ENCODE measurements at places on chromosomes 2 and 18.

GRCh38 chr2:176157499-176158185 is 535 bp downstream of the HOXD3 start:
- DNase-seq, result no peak

GRCh38 chr18:47149457-47150028 is 757 bp downstream of the HDHD2 start:
- no peak for DNase-seq

- DNase-seq, result no peak
Observed at GRCh38 chr2:60119778-60120177, 433.7 kb downstream of the BCL11A start.

- no peak for DNase-seq
Observed at GRCh38 chr2:238285653-238286082, 2.7 kb downstream of the PER2 start.

DNA sequence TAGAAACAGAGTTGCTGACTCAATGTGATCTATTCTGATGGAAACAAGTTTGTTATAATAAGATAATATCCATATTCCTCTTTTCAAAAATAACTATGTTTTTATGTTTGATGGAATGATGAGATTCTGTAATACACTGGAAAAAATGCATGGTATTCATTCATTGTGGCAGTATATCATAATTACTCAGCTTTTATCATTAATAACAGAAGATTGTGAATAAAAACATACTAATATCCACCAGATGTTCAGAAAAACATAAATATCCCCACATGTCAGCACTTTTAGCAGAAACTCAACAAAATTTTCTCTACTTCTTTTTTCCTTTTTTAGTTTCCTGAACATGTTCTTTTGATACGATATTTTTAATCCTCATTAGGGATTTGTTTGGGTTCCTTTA is 130.9 kb upstream of the CAVIN2 start:
- no peak for DNase-seq

GRCh38 chr2:150088538-150088937 is 398.9 kb downstream of the RND3 start:
- DNase-seq, result no peak

- no peak for DNase-seq
Observed at GRCh38 chr2:119823734-119824334, 64.1 kb downstream of the PTPN4 start.

DNA sequence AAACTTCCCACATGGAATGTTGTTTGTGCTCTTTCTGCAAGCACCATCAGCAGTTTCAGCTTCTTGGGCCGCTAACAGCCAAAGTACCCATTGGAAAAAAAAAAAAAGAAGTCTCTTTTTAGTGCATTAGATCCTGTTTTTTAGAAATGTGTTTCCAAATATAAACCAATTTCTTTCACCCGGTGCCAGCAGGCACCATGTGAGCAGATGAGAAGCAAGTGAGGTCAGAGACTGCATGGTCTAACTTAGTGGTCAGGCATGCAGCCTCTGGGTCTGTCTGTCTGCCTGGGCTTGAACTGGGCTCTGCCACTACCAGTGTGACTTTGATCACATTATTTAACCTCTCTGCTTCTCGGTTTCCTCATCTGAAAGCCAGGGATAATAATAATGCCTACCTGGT is 75.2 kb upstream of the NRP2 start:
- DNase-seq, result no peak

DNA sequence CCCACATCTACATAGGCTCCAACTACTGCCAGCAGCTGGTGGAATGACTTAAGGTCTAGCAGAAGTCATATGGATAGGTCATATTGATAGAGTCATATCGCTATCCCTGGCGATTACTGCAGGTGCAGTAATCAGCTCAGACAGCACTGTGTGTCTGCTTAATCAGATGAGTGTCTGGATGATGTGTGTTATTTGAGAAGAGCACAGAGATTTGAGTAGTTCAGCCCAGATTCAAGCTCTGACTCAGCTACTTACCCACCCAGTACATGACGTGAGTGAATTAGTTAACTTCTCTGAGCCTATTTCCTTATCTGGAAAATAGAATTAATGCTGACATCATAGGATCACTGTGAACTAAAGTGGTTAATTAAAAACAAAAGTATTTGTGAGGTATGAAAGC is 78.9 kb downstream of the EHD3 start:
- DNase-seq, result no peak

GRCh38 chr2:188937228-188938220 is 36.6 kb upstream of the COL3A1 start:
- no peak for DNase-seq

GRCh38 chr2:153575171-153575853 is 96.8 kb upstream of the RPRM start:
- DNase-seq, result no peak

GRCh38 chr18:48065601-48065995 is 135.1 kb upstream of the SMAD2 start:
- no peak for DNase-seq

GRCh38 chr2:240725671-240726070 is 34.0 kb downstream of the AQP12A start:
- no peak for DNase-seq

- no peak for DNase-seq
Observed at GRCh38 chr2:235868645-235869044, 299.5 kb downstream of the GBX2 start.

- DNase-seq, result no peak
Observed at GRCh38 chr2:23547725-23548124, 162.7 kb downstream of the KLHL29 start.

DNA sequence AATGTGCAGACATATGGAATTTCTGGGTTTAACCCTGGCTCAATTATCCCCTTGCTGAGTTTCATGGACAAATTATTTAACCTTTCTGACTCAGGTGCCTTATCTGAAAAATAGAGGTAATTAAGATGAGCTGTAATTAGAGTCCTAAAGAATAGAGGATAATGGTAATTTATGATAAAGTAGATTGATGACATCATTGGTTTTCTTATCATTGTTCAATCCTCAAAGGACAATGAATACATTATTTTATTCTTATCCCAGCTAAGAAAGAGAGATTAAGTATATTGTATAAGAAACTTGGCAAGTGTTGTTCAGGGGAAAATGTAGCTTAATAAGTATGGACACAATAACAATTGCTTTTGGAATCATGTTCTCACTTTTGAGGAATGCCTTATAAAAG is 279.3 kb downstream of the NYAP2 start:
- no peak for DNase-seq

DNA sequence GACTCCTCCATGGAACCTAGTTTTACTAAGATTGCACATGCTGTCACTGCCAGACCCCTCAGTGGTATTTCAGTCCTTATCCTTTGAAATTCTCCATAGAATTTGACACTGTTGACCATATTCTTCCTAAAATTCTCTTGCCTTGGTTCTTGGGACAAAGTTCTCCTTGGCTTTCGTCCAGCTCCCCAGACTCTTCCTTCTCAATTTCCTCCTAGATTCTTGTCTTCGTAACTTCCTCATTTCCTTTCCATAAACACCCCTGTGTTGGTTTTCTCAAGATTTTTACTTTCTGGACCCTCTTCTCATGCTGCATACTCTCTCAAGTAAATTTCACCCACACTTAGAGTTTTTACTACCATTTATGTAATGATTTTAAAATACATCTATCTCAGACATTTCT is 96.6 kb upstream of the TWSG1 start:
- no peak for DNase-seq

- DNase-seq, result no peak
Observed at GRCh38 chr2:96502891-96503636, 2.1 kb downstream of the NEURL3 start.

GRCh38 chr2:47010176-47010575 is 94.6 kb upstream of the MCFD2 start:
- DNase-seq, result no peak

- no peak for DNase-seq
Observed at GRCh38 chr2:10980071-10980470, 68.3 kb downstream of the KCNF1 start.

GRCh38 chr2:74740395-74740740 is 86.3 kb downstream of the SEMA4F start:
- no peak for DNase-seq

DNA sequence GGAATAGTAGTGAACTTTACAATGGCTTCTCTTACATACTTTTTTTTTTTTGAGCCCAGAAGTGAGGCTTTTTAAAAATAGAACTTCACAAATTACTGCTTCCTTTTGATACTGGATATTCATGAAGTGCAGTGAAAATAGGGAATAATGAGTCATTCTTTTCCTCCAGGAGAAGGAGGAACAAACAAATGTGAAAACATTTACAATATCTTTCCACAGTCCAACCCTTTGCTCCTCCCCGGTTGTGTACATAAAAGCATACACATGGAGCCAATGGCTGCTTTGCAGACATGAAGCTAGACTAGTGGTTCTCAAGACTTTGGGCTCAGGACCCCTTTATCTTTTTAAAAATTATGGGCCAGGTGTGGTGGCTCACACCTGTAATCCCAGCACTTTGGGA is 266.9 kb downstream of the GBX2 start:
- DNase-seq, result no peak

- DNase-seq, result no peak
Observed at GRCh38 chr2:186426153-186427016, 59.7 kb upstream of the ZC3H15 start.

DNA sequence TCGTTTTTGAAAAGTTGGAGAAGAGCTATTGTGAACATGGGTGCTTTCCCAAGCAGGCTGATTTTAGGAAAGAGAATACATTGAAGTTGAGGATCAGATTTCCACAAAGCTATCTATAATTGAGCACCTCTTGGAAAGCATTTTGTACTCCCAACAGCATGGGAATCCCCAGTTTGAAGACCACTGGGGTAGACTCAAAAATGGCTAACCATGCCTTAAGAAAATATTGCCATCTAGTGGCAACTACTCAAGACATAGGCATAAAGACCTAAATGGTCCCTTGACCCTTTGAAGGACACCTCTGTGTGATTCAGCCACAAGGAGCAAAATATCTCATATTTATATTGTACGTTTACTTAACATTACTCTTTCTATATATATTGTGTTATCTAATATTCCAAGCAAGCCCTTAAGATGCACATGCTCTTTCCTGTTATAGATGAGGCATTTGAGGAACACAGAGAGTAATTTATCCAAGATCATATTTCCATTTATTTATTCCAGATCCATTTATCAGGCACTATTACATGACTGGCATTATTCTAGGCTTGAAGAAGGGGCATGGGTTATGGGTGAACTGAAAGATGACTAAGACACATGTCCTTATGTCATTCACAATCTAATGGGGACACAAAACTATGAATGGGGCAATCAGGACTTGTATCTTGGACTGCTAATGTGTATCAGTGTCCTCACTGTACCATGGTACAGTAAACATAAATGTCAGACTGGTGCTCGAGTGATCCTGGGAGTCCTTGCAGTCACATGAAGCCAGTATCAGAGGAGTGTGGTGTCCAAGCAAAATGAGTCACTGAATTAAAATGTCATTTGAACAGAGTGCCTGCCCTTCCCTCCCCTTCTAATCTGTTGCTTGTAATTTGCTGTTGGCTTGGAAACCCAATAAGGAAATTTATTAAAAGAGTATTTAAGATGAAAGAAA is 121.0 kb upstream of the XPO1 start:
- DNase-seq, result peak; percentile 29

DNA sequence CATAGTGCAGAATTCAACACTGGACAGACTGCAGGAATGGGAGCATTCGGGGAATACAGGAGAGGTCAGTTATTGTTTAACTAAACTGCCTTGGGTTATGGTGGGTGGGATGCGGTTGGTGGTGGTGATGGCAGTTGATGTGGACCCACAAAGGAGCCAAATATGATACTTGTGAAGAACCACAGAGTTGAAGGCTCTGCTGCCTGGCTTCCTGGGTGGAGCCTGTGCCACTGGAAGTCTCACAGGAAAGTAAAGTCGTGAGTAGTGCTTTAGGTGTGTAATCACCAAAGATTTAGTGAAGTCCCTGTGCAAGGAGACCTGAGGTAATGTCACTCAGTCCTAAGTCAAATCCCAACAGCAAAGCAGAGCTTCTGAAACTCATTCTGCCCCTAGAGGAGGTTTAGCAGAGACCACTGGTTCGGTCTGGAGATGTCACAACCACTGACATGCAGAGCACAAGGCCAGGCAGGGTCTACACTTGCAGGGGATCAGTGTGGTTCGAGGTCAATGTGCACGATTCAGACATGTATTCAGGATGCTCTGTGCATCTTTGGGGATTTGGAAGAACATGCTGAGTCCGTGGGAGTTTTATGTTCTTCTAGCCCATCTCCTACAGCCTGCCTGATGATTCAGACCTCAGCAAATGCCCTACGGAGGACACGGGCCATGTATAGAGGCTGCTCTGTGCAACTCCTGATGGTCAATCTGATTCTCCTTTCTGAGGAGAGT is 1150.9 kb downstream of the RPIA start:
- DNase-seq, result no peak

GRCh38 chr2:223735659-223736244 is 101.6 kb downstream of the AP1S3 start:
- DNase-seq, result no peak

DNA sequence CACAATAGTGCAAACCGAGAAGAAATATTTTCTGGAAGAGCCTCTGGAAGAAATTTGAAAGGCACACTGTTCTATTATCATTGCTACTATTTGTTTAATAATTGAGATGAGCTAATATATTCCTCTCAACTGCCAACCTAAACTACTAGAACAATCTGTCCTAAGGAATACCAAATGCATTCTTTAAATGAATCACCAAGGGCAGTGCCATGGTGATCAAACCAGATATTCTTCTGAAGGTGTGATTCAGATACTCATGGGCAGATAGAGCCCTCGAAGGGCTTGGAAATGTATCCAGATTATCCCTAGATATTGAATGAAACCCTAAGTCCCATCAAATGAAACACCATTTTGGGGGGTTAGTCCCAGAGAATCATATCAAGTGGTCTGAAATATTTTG is 76.6 kb downstream of the FIGN start:
- no peak for DNase-seq

DNA sequence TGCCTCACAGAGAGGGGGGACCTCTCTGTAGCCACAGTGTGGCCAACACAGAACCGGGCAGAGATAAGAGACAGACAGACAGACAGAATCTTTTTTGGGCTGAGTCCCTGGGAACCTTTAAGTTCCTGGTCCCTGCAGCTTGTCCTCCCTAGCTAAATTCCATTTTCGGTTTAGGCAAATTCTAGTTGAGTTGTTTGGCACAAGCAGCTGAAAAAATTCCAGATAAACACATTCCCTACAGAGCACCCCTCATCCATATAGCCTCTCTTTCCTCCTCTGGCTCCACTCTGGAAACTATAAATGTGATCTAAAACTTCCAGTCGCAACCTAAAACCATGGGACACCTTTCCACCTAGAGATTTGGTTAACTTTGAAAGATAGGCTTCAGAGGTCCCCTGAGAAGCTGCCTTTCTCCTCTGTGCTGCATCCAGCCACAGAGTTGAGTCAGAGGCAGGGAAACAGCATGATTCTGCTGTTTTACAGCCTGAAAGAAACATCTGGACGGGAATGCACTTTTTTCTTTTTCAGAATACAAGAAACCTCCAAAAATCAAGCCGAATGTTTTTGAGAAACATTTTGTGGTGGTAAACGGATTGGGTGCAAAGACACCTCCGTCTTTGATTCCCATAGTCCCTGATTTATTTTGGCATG is 30.9 kb downstream of the SLC4A3 start:
- DNase-seq, result no peak

- no peak for DNase-seq
Observed at GRCh38 chr2:219230059-219230540, 494 bp downstream of the ANKZF1 start.
